ENCODE measurements at places on chromosomes 7 and 10. TPM values are rescaled to one million over a fixed set of nuclear protein-coding genes. Genes with fewer than 3 reads are reported as not detected.

DNA sequence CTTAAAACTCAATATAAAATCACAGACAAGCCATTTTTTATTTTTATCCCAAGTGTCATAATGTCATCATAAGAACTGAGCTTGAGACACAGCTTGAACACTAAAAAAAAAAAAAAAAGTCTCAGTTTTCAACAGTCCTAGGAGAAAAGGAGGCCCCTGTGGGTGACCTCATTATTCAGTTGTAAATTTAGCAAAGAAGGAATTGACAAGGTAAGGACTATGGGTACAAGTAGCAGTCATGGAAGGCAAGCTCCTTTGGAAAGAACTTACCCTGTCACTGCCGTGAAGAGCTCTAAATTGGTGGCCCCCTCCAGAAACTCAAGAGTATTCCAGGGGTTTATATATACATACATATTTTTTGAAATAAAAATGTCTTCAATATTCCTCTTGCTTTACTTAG lies 864.4 kb upstream of the KCND2 start:
- H3K27me3 ChIP-seq: no peaks in the 10 kb centered on the region
- no peaks in the 10 kb centered on the region for H3K4me1 ChIP-seq
- no peaks in the 10 kb centered on the region for H3K36me3 ChIP-seq
- no peak overlapping the region for H3K27ac ChIP-seq
- no peak for DNase-seq
- no peak overlapping the region for H3K4me3 ChIP-seq

GRCh38 chr7:40047661-40048060 lies 86.8 kb downstream of the MPLKIP start:
- H3K4me3 ChIP-seq: no peak overlapping the region
- no peak overlapping the region for H3K27ac ChIP-seq
- no peak for DNase-seq
- peaks cover 10% of the 10 kb centered on the region for H3K36me3 ChIP-seq
- H3K4me1 ChIP-seq: peaks cover 2% of the 10 kb centered on the region
- H3K27me3 ChIP-seq: no peaks in the 10 kb centered on the region

GRCh38 chr7:143327903-143328302 lies 12.0 kb downstream of the CLCN1 start:
- no peak overlapping the region for H3K4me3 ChIP-seq
- H3K27me3 ChIP-seq: no peaks in the 10 kb centered on the region
- H3K4me1 ChIP-seq: peaks cover 10% of the 10 kb centered on the region

Gene TECPR1
- 49.3 TPM for total RNA-seq

Gene AP1S1
- 46.2 TPM for total RNA-seq

Gene ASB10
- not detected for total RNA-seq

Gene EIF5AL1
- 0.83 TPM for total RNA-seq

Gene ELOVL3
- total RNA-seq: not detected
